CD4-positive, alpha-beta T cell (primary cell): ENCODE measurements at places on chromosomes 5 and 9. TPM values are rescaled to one million over a fixed set of nuclear protein-coding genes. Genes with fewer than 3 reads are reported as not detected.

The SLC24A2 gene
- not detected for total RNA-seq

DNA sequence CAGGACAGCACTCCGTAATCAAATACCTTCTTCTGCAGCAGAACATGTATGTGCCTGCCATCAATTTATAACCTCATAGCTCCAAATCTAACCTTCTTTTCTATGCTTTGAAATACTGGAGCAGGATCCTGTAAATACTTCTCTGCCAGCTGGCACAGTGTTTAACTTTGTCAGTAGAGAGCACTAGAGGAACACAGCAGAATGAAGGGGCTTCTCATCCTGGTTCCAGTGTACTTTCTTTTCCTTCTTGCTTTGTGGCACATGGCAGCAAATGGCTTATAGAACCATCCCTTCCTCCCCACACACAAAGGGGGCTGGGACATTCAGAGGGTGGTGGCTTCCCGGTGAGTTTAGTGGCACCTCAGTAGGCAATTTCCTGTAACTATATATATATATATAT, 3.8 kb upstream of the FBXW11 start:
- DNase-seq, result no peak
- no peak overlapping the region for H3K4me3 ChIP-seq
- H3K36me3 ChIP-seq, result no peaks in the 10 kb centered on the region
- peaks cover 18% of the 10 kb centered on the region for H3K4me1 ChIP-seq

The TNFSF8 gene
- 70.9 TPM for total RNA-seq

The NTRK2 gene
- total RNA-seq, result 0.06 TPM

The LCN2 gene
- total RNA-seq, result not detected

- H3K27me3 ChIP-seq, result no peaks in the 10 kb centered on the region
- DNase-seq, result no peak
- H3K36me3 ChIP-seq, result no peaks in the 10 kb centered on the region
- no peak overlapping the region for H3K27ac ChIP-seq
- H3K4me3 ChIP-seq, result no peak overlapping the region
- no peaks in the 10 kb centered on the region for H3K4me1 ChIP-seq
Observed at GRCh38 chr5:11955331-11955730, 51.1 kb upstream of the CTNND2 start.

DNA sequence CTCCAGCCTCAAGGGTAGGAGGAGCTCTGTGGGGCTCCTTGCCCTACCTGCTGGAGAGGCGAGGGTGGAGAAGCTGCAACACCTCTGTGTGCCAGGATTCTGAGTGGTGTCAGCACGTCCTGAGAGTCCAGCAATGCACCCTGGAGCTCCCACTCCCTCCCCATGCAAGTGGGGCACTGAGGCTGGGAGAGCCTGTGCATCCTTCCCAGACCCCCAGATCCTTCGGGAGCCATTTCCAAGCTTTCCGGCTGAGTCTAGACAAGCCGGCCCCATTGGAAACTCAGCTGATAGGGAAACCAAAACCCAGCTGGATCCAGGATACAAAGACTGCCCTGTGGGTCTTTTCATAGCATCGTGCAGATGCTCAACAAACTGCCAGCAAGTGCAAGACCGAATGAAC, 1.8 kb downstream of the FAM163B start:
- no peaks in the 10 kb centered on the region for H3K36me3 ChIP-seq
- peaks cover 38% of the 10 kb centered on the region for H3K27me3 ChIP-seq
- peaks cover 8% of the 10 kb centered on the region for H3K4me1 ChIP-seq
- no peak overlapping the region for H3K4me3 ChIP-seq

- no peak for DNase-seq
- H3K27ac ChIP-seq, result no peak overlapping the region
- no peaks in the 10 kb centered on the region for H3K4me1 ChIP-seq
- H3K4me3 ChIP-seq, result no peak overlapping the region
- H3K27me3 ChIP-seq, result no peaks in the 10 kb centered on the region
Observed at GRCh38 chr9:87371795-87372355, 125.8 kb upstream of the DAPK1 start.

The LCN15 gene
- total RNA-seq, result not detected

The TPD52L3 gene
- total RNA-seq, result not detected

- no peak for DNase-seq
- H3K4me1 ChIP-seq, result no peaks in the 10 kb centered on the region
- H3K36me3 ChIP-seq, result no peaks in the 10 kb centered on the region
- no peak overlapping the region for H3K4me3 ChIP-seq
- no peak overlapping the region for H3K27ac ChIP-seq
Observed at GRCh38 chr5:44267909-44268308, 121.3 kb downstream of the FGF10 start.

The MARCHF11 gene
- not detected for total RNA-seq

DNA sequence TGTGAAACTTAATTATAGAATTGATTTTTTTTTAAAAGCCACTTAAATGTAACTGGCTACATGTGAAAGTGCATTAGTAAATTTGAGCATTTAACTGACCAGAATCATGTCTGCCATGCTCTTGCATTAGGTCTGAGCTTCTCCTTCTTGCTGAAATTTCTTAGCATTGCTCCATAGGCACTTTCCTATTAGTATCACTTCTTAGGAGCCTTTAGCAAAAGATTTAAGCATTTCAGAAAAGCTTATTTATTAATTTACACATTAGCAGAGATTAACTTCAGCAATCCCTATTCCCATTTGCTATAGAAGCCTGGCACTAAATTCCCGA, 211.0 kb downstream of the SNX18 start:
- no peaks in the 10 kb centered on the region for H3K4me1 ChIP-seq
- H3K27ac ChIP-seq, result no peak overlapping the region
- H3K27me3 ChIP-seq, result no peaks in the 10 kb centered on the region
- no peak overlapping the region for H3K4me3 ChIP-seq
- H3K36me3 ChIP-seq, result no peaks in the 10 kb centered on the region
- DNase-seq, result no peak

DNA sequence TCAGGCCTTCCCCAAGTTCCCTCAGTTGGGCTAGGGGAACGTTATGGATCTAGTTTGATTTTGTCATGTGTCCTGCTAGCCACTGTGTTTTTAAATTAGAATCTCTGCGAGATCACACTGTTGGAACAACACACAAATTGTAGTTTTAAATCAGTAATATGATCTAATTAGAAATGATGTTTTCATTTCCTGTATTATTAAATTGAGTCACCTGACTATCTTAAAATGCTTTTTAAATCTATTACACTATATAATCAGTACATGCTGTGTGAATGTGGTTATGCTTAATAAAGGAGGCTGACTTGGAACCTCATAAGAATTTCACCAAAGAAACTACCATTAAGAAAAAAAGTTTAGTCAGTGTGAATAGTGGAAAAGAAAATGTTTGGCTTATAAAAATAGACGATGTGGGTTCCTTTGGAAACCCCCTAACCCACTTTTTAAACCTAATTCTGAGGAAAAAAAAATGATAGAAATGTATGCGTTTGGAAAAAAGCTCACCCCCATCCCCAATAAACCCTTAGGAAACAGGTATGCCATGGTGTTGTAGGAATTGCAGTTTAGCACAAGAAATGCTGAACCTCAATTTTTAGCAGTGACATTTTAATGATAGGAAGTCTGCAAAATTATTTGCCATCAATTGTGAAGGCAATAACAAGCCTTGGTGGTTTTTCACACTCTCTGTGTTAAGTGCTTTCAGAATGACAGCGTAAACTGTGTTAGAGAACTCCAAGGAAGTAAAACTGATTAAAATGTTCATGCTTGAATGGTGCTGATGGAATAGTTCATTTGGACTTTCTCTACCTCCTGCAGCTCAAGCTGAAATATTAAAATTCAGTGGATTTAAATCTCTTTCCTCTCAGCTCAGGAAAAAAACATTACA, 59.0 kb downstream of the TLE4 start:
- peaks cover 6% of the 10 kb centered on the region for H3K36me3 ChIP-seq
- no peak overlapping the region for H3K4me3 ChIP-seq
- H3K27me3 ChIP-seq, result no peaks in the 10 kb centered on the region
- no peak overlapping the region for H3K27ac ChIP-seq

DNA sequence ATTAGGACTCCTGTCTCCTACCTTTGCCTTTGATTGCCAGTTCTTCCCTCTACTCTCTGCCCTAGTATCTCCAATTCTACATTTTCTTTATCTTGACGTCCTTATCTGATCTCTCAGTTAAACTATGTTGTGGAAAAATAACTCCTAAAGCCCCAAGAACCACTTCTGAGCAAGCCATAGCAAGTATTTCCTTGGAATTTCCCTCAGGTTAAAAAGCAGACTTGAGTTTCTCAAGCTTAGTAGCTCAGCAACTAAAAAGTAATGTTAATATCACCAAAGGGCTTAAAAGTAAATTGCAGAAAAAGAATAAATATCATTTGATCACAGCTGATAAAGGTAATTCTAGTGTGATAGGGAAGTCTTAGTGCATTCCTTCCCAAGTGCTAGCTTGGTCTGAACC, 13.2 kb upstream of the HSPB3 start:
- H3K4me3 ChIP-seq, result no peak overlapping the region
- no peak for DNase-seq
- no peak overlapping the region for H3K27ac ChIP-seq

DNA sequence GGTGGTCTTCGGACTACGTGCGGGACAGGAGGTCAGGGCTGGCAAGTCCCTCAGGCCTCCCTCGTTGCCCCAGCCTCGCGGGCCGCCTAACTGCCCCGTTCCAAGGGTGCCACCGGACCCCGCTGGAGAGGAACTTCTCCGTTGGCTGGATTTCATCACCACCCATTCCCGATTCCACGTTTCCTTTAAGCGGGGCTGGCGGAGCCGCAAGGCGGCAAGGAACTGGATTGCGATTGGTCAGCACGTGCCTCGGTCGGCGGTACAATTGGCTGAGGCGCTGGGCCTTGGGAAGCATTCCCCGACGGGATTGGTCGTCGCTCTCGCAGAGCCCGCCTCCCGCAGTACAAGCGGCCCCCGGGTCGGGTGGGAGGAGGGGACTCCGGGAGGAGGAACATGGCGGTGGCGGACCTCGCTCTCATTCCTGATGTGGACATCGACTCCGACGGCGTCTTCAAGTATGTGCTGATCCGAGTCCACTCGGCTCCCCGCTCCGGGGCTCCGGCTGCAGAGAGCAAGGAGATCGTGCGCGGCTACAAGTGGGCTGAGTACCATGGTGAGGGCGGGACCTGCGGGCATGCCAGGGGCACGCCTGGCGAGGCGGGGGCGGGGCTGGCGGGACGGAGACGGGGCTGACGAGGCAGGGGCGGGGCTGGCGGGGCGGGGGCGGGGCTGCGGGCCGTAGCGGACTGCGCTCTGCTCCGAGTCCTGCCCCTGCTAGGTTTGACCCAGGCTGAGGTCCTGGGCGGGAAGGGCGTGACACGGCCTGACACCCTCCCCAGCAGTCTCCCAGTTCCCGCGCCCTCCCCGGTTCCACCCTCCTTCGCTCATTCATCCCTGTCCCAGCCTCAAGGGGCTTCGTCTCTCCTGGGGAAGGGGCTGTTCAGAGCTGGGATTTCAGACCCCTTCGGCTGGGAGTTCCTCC, at the start of gene PHPT1:
PHPT1 (plus strand) TSS at position 372 of the 922 bp plus-strand sequence; CDS start at position 394, 22 bp downstream.
- H3K4me1 ChIP-seq, result peaks cover 45% of the 10 kb centered on the region
- H3K36me3 ChIP-seq, result peaks cover 10% of the 10 kb centered on the region
- peaks cover 16% of the 10 kb centered on the region for H3K27me3 ChIP-seq
- no peak within 1 kb of the TSS for H3K27ac ChIP-seq
- H3K4me3 ChIP-seq, result peak within 1 kb of the TSS; percentile 84

GRCh38 chr5:157671592-157672330, 428 bp downstream of the C5orf52 start:
- peaks cover 12% of the 10 kb centered on the region for H3K27me3 ChIP-seq
- H3K27ac ChIP-seq, result no peak overlapping the region
- peak overlapping the region; percentile 71 for H3K4me3 ChIP-seq

GRCh38 chr5:72378639-72379289, 58.6 kb downstream of the PTCD2 start:
- DNase-seq, result no peak
- H3K4me1 ChIP-seq, result no peaks in the 10 kb centered on the region
- H3K27ac ChIP-seq, result no peak overlapping the region
- H3K36me3 ChIP-seq, result no peaks in the 10 kb centered on the region
- no peaks in the 10 kb centered on the region for H3K27me3 ChIP-seq

GRCh38 chr5:167574464-167574863, 717.0 kb upstream of the WWC1 start:
- H3K4me1 ChIP-seq, result no peaks in the 10 kb centered on the region
- H3K27ac ChIP-seq, result no peak overlapping the region
- no peak for DNase-seq
- no peak overlapping the region for H3K4me3 ChIP-seq

The FABP6 gene
- not detected for total RNA-seq

The TMEM215 gene
- not detected for total RNA-seq

DNA sequence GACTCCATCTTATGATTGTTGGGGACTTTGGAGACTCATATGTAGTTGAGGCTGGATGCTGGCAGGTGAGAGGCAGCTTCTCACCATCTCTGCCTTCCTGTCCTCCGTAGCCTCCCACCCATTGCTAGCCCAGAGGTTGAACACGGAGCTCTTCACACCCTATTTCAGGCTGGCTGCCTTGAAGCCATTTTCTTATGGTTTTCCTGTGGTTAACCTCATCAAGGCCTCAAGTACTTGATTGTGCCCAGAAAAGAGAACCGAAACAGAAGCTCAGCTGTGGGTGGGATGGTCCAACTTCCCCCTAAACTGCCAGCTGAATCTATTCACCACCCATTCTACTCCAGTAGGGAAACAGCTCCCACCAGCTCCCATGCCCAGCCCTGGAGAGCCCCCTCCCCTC, 102.9 kb downstream of the LIFR start:
- peaks cover 54% of the 10 kb centered on the region for H3K27me3 ChIP-seq
- DNase-seq, result peak; percentile 81

DNA sequence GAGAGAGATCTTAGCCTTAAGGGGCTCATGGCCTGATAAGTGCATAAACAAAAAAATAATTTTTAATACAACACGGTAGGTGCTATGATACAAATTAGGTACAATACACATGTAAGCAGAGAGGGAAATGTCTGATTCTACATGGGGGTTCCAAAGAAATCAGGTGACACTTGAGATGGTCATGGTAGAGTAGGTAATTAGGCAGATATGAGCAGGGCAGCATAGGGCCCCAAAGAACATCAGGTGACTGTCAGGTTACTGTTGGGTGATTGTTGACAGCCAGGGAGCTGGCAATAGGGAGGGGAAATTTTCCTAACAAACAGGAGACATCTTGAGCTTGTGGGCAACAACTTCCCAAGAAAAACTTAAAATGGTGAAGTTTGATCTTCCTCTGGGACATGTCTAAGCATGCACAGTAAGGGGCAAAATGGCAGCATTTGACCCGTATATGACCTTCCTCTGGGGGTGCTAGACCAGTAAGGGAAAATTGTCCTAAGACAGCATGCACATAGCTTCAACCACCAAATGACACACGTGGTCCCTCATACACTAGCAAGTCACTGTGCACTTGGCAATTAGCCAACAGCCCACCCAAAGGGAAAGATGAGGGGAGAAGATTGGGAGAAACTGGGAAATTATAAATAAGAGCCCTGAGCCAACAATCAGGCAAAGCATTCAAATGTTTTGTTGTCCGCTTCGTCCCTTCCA, 37.3 kb upstream of the TENT4A start:
- no peak overlapping the region for H3K27ac ChIP-seq

The BAAT gene
- total RNA-seq, result not detected

- no peaks in the 10 kb centered on the region for H3K4me1 ChIP-seq
- no peaks in the 10 kb centered on the region for H3K36me3 ChIP-seq
- H3K4me3 ChIP-seq, result no peak overlapping the region
- H3K27ac ChIP-seq, result no peak overlapping the region
- no peaks in the 10 kb centered on the region for H3K27me3 ChIP-seq
- no peak for DNase-seq
Observed at GRCh38 chr5:83405662-83406061, 65.9 kb upstream of the VCAN start.

GRCh38 chr5:69492391-69492922, at the start of gene OCLN:
Gene OCLN, plus strand, starts transcription at chr5:69492790. Its CDS starts 11,455 bp downstream, at chr5:69504245.
- no peak for DNase-seq
- no peaks in the 10 kb centered on the region for H3K36me3 ChIP-seq
- H3K27ac ChIP-seq, result no peak within 1 kb of the TSS
- peaks cover 22% of the 10 kb centered on the region for H3K4me1 ChIP-seq
- H3K4me3 ChIP-seq, result peak within 1 kb of the TSS; percentile 36

- no peaks in the 10 kb centered on the region for H3K36me3 ChIP-seq
- H3K4me1 ChIP-seq, result no peaks in the 10 kb centered on the region
- DNase-seq, result no peak
- peaks cover 2% of the 10 kb centered on the region for H3K27me3 ChIP-seq
- H3K4me3 ChIP-seq, result no peak overlapping the region
Observed at GRCh38 chr5:146027751-146028150, 77.6 kb downstream of the PLAC8L1 start.
